ENCODE measurements at places on chromosomes 4 and X. TPM values are rescaled to one million over a fixed set of nuclear protein-coding genes. Genes with fewer than 3 reads are reported as not detected.
A peak's percentile ranks its signal among the peaks of the same experiment; 100 is the strongest.

The PPP1R3F gene
- 14.7 TPM for total RNA-seq

The TRAPPC2 gene
- total RNA-seq, result 25.1 TPM

The SH3TC1 gene
- 7.8 TPM for total RNA-seq

The GIMD1 gene
- not detected for total RNA-seq

The TMEM31 gene
- total RNA-seq, result not detected

The SPP1 gene
- total RNA-seq, result 1,002 TPM

The FGF5 gene
- total RNA-seq, result 0.50 TPM

The SLC26A1 gene
- total RNA-seq, result 0.68 TPM

The TMEM35A gene
- not detected for total RNA-seq

- no peak for DNase-seq
- H3K27me3 ChIP-seq, result peaks cover 15% of the 10 kb centered on the region
- H3K4me3 ChIP-seq, result no peak overlapping the region
- no peaks in the 10 kb centered on the region for H3K36me3 ChIP-seq
- no peak overlapping the region for H3K27ac ChIP-seq
These were observed 3.3 kb downstream of the NLGN4X start for GRCh38 chrX:6225288-6225910.

GRCh38 chr4:7828011-7828720, 111.5 kb downstream of the AFAP1 start:
- no peak overlapping the region for H3K27ac ChIP-seq
- DNase-seq, result no peak

- no peak overlapping the region for H3K27ac ChIP-seq
- H3K4me1 ChIP-seq, result no peaks in the 10 kb centered on the region
- DNase-seq, result no peak
These were observed 23.2 kb upstream of the TSPAN7 start for GRCh38 chrX:38538134-38538533.

DNA sequence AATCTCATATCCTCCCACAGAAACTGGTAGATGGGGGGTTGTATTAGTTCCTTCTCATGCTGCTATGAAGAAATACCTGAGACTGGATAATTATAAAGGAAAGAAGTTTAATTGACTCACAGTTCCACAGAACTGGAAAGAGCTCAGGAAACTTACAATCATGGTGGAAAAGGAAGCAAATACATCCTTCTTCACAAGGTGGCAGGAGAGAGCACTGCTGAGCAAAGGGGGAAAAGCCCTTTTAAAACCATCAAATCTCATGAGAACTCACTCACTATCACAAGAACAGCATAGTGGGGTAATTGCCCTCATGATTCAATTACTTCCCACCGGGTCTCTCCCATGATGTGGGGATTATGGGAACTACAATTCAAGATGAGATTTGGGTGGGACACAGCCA, 250.5 kb upstream of the GPRIN3 start:
- H3K4me3 ChIP-seq, result no peak overlapping the region
- no peaks in the 10 kb centered on the region for H3K27me3 ChIP-seq
- H3K4me1 ChIP-seq, result peaks cover 3% of the 10 kb centered on the region
- H3K27ac ChIP-seq, result no peak overlapping the region
- no peak for DNase-seq

DNA sequence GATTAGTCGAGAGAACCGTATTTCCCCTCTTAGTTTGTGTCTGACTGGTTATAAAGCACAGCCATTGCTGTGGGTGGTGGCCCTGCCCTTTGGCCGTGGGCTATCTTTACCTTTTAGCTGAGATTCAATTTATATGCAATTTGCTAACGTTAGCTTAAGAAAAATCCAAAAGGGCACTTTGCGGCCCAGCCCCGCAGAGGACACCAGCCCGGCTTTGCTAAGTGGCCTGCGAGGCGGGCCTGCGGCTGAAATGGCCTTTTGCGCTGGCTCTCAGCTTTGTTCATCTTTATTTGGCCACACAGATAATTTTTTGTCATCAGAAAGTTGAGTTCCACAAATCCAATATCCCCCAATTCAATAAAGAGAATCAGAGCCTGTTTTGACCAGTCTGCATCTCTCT, 48.3 kb downstream of the CPZ start:
- no peaks in the 10 kb centered on the region for H3K4me1 ChIP-seq
- no peak overlapping the region for H3K4me3 ChIP-seq
- peaks cover 65% of the 10 kb centered on the region for H3K27me3 ChIP-seq
- DNase-seq, result no peak
- H3K27ac ChIP-seq, result no peak overlapping the region

DNA sequence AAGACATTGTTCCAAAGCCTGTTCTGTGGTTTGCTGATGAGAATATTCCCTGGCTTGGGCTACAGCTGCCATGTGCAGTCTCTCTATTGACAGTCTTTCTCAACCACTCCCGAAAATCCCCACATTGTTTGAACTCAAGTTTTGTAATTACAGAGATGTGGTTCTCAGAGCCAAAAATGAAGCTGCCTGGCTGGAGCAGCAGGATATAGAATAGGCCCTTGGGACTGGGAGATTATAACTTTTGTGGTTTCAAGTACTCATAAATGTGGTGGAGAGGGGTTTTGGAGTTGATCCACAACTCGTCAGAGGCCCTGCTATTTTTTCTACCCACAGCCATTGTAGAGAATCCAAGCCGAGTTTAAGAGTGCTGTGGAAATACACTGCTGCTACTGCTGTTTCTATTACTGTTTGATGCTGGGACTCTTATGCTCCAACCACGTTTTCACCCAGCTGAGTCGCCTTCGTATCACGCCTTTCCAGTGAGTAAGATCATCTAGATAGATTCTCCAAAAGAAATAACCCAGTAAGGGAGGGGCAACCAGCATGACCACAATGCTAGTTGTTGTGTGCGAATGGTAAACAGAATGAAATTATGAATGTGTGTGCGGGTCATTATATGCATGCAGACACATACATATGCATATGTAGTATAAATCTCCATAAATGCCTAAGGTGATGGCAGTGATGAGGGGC, 57.1 kb upstream of the ATXN3L start:
- no peak for DNase-seq
- H3K27ac ChIP-seq, result no peak overlapping the region
- H3K4me1 ChIP-seq, result peaks cover 3% of the 10 kb centered on the region

- H3K36me3 ChIP-seq, result no peaks in the 10 kb centered on the region
- no peaks in the 10 kb centered on the region for H3K4me1 ChIP-seq
- no peak for DNase-seq
- no peak overlapping the region for H3K27ac ChIP-seq
These were observed 105.7 kb upstream of the GATB start for GRCh38 chr4:151866592-151866918.

DNA sequence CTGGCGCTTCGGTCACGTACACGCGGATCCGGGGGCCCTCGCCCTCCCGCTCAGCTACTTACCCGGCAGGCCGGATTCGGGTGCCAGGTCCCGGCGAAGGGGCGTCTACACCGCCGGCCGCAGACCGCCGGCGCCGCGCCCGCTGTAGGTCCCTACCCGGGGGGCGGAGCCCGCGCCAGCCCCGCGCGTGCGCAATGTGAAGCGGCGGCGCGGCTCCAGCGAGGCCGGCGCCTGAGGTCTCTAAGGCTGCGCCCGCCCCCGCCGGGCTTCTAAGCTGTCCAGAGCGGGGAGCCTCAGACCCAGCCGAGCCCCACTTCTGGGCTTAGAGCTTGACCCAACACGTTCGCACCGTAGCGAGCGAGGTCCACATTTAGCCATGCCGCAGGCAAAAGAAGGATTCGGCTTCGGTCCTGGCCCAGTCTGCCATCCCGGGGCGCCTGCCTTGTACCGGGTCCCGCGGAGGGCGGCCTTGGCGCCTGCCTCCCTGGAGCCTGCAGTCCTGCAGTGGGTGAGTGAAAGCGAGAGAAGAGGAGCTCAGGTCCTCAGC, at the start of gene ZNF518B:
Gene ZNF518B, minus strand, starts transcription at position 172 of the 547 bp plus-strand sequence. CDS start 11,098 bp downstream, outside the sequence.
- no peak within 1 kb of the TSS for H3K27ac ChIP-seq
- H3K36me3 ChIP-seq, result no peaks in the 10 kb centered on the region
- no peaks in the 10 kb centered on the region for H3K27me3 ChIP-seq
- no peak within 1 kb of the TSS for H3K4me3 ChIP-seq

DNA sequence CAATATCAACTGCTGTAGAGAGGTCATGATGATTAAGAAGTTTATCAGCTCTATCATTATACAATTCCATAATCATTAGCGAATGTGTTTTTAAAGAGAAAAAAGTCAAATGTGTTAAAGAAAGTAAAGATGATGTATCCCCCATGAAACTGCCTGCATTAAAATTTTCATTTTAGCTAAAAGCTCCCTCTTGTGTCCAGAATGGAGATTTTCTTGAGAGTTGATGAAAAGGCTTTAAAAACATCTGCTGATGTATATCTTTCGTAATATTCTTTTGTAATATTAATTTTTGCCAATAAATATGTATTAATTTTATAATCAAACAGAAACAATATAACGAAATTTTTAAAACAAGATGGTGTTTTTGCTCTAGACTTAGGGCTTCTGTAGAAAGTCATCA, 52.1 kb upstream of the LHFPL1 start:
- no peaks in the 10 kb centered on the region for H3K36me3 ChIP-seq
- no peaks in the 10 kb centered on the region for H3K4me1 ChIP-seq
- no peak overlapping the region for H3K27ac ChIP-seq
- no peak overlapping the region for H3K4me3 ChIP-seq
- DNase-seq, result no peak

GRCh38 chr4:124111922-124112321, 600.6 kb downstream of the ANKRD50 start:
- no peaks in the 10 kb centered on the region for H3K27me3 ChIP-seq
- no peaks in the 10 kb centered on the region for H3K4me1 ChIP-seq
- peak; percentile 13 for DNase-seq

DNA sequence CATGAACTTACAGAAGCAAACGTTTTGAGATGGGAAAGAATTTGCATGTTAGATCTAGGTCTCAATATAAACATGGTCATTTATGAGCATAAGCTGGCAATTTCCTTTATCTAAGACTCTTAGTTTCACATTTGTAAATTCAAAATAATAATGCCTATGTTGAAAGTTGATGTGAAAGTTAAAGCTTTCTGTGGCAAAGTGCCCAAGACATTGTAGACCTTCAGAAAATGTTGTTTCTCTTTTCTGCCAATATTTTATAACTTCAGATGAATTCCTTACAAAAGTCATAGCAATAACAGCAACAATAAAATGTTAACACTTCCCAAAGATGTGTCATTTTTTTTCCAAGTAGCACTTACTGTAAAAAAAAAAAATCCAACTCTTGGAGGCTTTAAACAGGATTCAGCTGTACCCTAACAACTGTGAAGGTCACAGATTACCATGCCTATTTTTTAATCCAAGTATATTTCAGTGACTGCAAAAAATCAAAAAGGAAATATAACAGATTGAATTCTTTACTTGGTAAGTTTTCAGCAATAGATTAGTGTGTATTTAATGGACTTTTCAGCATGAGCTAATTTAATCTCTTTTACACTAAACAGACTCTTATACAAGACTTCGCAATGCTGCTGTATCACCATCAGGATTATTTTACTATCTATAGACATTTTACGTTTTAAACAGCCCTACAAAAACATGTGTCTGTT, 206.5 kb upstream of the PDE5A start:
- DNase-seq, result no peak
- H3K27ac ChIP-seq, result no peak overlapping the region

DNA sequence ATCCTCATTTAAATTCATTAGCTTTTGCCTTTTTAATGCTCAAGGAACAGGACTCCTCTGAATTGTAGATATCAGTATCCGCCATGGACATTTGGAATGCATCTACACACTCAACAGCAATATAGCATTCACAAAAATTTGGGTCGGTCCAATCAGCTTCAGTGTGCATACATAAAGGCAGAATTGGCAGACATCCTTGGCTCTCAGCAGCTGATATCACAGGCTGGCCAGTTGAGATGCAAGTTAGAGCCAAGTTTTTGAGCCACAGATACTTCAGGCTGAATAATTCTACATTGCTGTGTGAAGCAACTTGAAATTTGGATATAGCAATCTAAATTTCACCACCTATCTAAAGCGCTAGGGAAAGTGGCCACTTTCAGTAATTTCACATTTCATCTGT, 821.1 kb downstream of the PCDH19 start:
- H3K27me3 ChIP-seq, result no peaks in the 10 kb centered on the region
- H3K36me3 ChIP-seq, result no peaks in the 10 kb centered on the region
- H3K4me3 ChIP-seq, result no peak overlapping the region

- peaks cover 4% of the 10 kb centered on the region for H3K27me3 ChIP-seq
- H3K36me3 ChIP-seq, result no peaks in the 10 kb centered on the region
- no peak for DNase-seq
- H3K4me3 ChIP-seq, result no peak overlapping the region
These were observed 261.2 kb downstream of the ASMT start for GRCh38 chrX:1876041-1876440.

GRCh38 chr4:119587796-119588195, 40.8 kb downstream of the PDE5A start:
- no peak overlapping the region for H3K27ac ChIP-seq
- H3K27me3 ChIP-seq, result no peaks in the 10 kb centered on the region
- no peaks in the 10 kb centered on the region for H3K4me1 ChIP-seq

GRCh38 chr4:151691639-151692442, 69.0 kb downstream of the GATB start:
- no peaks in the 10 kb centered on the region for H3K4me1 ChIP-seq
- H3K36me3 ChIP-seq, result no peaks in the 10 kb centered on the region
- no peak for DNase-seq
- no peaks in the 10 kb centered on the region for H3K27me3 ChIP-seq

DNA sequence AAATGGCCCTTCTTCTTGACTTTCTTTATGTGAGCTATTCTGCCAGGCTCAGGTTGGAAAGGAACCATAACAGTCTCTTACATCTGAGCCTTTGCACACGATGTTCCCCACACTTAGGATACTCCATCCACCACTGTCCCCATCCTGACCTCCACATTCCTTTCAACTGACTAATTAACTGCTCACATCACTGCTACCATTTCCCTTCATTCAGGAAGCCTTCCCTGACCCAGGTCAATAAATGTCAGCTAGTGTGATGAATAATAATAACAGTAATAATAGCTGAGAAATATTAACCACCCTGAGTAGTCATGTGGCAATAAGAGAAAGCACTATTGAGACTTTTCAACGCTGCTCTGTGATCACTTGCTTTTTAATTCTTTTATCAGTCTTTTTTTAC, 291.7 kb downstream of the KCNIP4 start:
- H3K4me3 ChIP-seq, result no peak overlapping the region
- H3K27ac ChIP-seq, result no peak overlapping the region
- DNase-seq, result peak; percentile 25

- H3K4me1 ChIP-seq, result no peaks in the 10 kb centered on the region
- H3K36me3 ChIP-seq, result no peaks in the 10 kb centered on the region
- H3K27me3 ChIP-seq, result no peaks in the 10 kb centered on the region
- no peak overlapping the region for H3K4me3 ChIP-seq
These were observed 19.4 kb downstream of the BEND4 start for GRCh38 chr4:42133006-42133405.

- DNase-seq, result no peak
- no peak overlapping the region for H3K4me3 ChIP-seq
- no peaks in the 10 kb centered on the region for H3K4me1 ChIP-seq
- H3K27me3 ChIP-seq, result no peaks in the 10 kb centered on the region
- H3K27ac ChIP-seq, result no peak overlapping the region
- peaks cover 5% of the 10 kb centered on the region for H3K36me3 ChIP-seq
These were observed 186.1 kb upstream of the MAB21L2 start for GRCh38 chr4:150395872-150396271.

DNA sequence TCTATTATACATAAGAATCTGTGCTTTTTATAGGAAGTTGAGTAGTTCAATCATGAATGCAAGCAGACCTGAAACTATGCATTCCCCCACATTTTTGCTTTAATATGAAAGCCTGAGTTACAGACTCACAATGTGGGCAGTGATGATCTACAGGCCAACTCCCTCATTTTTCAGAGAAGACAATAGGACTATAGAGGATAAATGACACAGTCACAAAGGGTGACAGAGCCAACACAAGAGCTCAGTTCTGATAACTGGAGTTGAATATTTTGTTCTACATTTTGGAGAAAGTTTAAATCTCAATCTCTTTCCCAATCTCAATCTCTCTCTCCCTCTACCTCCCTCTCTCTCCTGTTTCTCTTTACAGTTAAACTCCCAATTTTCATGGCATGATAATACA, 27.0 kb downstream of the MBNL3 start:
- no peaks in the 10 kb centered on the region for H3K36me3 ChIP-seq
- peaks cover 11% of the 10 kb centered on the region for H3K4me1 ChIP-seq
- H3K27ac ChIP-seq, result no peak overlapping the region
- no peak overlapping the region for H3K4me3 ChIP-seq
- H3K27me3 ChIP-seq, result no peaks in the 10 kb centered on the region
- DNase-seq, result no peak
